AG08396 (cell line): ENCODE measurements at places on chromosomes 5 and 9.
A peak's percentile ranks its signal among the peaks of the same experiment; 100 is the strongest.

DNA sequence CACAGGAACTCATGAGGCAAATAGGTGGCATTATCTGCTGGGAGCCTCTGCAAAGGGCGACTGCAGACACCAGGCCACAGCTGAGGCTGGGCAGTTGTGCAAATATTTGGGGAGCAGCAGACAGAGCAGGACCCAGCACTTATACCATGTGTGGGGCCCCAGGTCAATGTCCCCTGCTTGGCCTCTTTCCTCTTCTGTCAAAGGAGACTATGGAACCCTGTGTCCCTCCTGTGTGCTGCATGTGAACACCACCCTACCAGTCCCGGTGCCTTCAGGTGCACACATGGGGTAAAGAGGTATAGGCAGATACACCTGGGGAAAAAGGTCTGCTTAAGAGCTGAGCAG is 50.8 kb downstream of the ROR2 start:
- no peak for DNase-seq

DNA sequence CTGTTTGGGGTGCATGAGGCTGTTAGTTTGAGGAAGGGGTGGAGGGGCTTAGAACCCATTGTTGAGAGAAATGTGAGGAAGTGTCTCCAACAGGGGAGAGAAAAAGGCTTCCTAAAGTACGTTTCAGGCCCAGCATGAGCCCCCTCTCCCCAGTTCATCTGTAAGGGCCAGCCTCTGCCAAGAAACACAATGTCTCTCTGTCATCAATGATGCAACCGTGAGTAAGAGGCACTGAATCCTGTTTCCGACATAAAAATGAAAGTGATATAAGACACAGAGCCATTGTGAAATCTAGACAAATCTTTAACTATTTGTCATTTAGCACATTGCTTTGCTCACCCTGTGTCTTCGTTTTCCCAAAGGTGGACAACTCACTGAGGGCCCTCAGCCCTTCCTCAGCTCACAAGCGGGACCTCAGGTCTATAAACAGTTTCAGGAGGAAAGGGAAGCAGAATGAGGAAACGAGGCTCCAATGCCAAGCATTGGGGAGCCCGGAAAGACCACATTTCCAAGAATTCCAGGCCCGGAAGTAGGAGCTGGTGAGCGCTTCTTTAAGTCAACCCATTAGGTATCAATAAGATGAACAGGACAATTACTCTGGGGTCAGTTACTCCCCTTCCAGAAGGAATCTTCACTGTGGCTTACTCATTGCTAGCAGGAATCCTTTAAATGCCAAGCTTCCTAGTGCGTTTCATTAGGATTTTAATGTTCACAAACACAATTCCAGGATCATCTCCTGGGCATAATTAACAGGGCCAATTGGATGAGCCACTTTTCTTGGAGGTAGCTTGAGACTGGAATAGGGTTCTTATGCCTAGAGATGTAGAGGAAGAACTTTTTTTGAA is 59.0 kb upstream of the KLF4 start:
- peak; percentile 73 for DNase-seq

DNA sequence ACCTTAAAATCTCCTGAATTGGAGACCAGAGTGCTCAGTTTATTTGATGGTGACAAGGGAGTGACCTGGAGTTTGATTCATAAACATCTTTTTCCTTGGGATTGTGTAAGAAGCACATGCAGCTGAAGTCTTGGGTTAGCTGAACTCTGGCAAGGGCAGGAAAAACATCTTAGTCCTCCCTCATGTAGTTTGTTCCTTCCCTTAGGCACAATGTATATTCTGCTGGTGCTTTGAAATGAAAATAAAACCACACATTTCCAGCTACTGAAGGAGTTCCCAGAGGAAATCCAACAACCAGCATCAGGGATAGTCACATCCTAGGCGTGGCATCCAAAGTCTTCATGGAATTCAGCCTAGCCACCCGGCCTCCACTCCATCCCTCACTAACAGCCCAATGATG is 95.2 kb upstream of the PAPPA start:
- DNase-seq: no peak

DNA sequence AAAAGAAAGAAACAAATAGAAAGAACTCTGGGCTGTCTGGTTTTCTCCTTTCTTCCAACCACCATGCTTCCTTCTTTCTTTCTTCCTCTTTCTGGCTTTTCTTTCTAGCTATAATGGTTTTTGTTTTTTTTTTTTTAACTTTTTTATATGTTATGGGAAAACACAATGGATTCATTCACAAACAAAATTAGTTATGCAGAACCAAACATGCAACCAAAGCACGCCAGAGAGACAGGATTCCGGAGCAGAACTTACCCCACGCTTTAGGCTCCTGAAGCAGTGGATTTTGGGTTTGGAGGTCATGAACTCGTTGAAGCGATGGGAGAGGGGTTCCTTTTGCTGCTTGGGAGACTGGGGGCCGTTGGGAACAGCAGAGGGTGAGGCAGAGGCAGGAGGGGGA is 88.3 kb downstream of the USP20 start:
- DNase-seq: no peak

GRCh38 chr9:504921-505740 is 290.5 kb downstream of the DOCK8 start:
- peak; percentile 17 for DNase-seq

- DNase-seq: no peak
Observed at GRCh38 chr9:94675008-94675881, 35.9 kb upstream of the FBP1 start.

DNA sequence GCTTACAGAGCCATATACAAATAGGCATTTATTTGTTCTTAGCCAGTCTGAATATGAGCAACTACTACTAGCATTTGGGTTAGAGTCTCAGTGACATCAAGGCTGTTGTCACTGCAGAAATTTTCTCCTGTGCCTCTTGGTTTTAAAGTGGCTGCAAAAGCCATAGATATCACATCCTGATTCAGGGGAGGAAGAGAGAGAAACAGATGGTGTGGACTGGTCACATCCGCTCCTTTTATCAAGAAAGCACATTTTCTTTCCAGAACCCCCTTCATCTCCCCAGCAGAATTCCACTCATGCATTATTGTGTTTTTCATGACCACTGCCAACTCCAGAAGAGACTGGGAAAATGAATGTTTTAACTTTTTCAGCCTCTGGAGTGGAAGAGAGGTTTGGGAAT is 69.8 kb downstream of the PTTG1 start:
- no peak for DNase-seq

DNA sequence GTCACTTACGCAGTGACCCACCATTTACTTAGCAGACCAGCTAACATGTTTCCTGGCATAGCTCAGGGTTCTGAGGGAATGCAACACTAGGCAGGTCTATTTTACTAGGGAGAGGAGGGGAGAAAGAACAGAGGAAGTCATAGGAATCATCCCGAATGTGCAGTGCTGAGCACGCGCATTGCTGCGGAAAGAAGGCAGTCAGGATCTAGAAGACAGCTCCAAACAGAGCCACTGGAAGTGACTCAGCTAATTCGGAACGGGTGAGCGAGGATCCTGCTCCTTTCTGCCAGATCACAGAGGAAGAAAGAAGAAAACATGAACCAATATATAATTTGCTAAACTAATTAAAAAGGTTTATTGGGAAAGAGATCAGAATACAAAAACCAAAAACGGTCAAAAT is 339.8 kb downstream of the EFNA5 start:
- no peak for DNase-seq

DNA sequence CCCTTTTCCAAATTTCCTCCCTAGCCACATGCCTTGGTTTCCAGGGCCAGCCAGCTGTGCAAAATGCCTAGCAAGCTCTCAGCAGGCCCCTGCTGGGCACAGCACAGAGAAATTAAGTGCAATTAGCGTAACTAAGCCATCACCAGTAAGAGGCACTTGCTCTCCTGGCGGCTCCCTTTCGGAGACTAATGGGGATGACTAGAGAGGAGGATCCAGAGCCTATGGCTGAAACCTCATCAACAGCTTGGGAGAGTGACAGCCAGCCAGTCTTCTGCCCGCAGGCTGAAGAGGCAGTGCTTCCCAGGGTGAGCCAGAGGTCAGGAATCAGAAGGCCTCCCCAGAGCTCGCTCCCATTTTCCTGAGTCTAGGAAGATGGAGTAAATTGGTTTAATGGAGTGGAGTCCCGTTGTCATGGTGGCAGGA is 108.4 kb downstream of the KCNIP1 start:
- DNase-seq: no peak

DNA sequence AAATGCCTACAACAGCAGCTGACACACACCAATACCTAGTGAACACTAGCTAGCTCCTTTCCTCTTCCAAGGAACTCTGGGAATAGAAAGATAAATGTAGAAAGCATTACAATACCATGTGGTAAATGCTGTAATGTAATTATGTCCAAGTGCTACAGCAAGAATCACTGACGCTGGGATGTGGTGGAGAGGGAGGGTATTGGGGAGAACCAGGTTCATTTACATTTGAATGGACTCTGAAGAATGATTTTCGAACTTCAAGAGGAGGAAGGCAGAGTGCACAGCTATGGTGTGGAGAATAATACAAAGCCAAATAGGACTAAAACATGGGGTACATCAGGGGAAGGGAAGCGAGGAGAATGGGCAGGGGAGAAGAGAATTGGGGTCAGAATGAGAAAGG is 158.0 kb downstream of the CDK5RAP2 start:
- DNase-seq: no peak

DNA sequence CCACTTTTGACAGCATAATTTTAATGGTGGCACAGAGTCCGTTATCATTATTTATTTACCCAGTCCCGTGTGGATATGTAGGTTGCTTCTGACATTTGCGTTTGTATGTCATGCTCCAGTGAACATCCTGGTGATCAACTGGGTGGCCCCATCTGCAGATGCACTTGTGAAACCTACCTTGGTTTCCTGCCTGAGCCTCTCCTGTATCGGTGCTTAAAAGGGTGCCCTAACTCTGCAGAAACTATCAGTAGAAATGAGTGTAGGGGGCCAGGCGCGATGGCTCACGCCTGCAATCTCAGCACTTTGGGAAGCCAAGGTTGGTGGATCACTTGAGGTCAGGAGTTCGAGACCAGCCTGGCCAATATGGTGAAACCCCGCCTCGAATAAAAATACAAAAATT is 92.1 kb upstream of the IER5L start:
- no peak for DNase-seq

DNA sequence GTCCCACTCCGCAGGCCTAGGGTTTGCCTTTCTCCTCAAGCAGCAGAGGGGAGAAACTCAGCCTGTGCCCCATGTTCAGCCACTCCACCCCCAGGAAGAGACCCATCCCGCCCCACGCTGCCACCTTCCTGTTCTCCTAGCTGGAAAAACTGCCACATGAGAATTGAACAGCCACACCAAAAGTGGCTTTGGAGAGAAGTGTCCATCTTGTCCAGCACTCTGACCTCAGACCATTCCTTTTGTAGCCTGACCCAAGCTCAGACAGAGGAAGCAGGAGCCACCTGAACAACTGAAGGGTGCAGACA is 8.3 kb upstream of the SLC25A48 start:
- DNase-seq: no peak

GRCh38 chr5:17132444-17133083 is 84.9 kb upstream of the BASP1 start:
- DNase-seq: peak; percentile 69

- DNase-seq: no peak
Observed at GRCh38 chr5:142544071-142544753, 141.7 kb downstream of the FGF1 start.

DNA sequence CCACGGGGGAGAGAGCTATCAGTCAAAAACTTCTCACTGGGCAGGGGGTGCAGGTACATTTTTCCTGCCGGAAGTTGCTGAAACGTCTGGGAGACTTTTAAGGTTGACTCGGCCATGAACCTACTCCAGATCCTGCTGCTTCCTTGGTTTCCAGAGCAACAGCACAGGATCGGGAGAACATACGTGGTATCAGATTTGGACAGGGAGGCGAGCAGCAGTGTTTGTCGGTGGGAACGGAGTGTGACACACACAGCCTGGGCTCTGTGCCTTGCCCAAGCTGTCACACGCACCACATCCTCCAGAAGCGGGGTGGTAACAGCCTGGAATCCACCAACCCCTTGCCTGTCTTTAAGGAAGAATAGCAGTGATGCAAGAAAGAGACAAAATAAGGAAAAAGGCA is 276.5 kb downstream of the SLIT3 start:
- DNase-seq: no peak

DNA sequence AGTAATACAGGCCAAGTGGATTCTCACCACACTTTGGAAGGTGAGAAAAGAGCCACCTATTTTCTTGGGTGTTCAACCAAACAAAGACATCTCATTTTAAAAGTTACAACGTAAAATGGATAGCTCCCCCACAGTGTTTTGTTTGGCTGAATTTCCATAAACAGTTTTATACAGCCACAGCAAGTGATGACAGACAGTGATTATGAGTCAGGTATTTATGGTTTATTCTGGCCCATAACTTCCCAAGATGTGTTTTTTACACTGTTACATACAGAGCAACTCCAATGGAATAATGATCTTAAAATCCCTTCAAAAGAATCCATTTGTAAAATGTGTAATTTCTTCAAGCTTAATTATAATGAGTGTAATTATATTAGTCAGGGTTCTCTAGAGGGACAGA is 421.3 kb downstream of the TLE1 start:
- DNase-seq: peak; percentile 6

GRCh38 chr9:109011231-109011671 is 2.0 kb downstream of the CTNNAL1 start:
- no peak for DNase-seq

DNA sequence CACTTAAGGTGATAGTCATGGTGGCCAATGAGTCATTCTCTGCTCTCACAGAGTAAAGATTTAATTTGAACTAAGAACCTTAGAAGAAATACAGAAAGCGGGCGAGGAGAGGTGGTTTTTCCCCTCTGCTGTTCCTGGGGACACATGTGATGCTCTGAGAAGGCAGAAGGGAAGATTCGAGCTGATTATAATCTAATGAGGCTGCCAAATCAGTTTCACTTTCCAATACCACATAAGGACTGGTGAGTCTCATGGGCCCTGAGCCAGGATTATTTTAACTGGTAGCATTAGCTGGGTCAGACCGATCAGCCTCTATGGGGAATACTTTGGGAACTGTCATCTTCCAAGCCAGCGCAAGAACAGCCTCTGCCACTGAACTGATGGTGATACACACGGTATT is 116.5 kb downstream of the SLC1A3 start:
- no peak for DNase-seq

- no peak for DNase-seq
Observed at GRCh38 chr5:1445313-1445688, at the start of gene SLC6A3. TSS of gene SLC6A3 (minus strand) at chr5:1445440. CDS start at chr5:1443197, 2,243 bp downstream.

DNA sequence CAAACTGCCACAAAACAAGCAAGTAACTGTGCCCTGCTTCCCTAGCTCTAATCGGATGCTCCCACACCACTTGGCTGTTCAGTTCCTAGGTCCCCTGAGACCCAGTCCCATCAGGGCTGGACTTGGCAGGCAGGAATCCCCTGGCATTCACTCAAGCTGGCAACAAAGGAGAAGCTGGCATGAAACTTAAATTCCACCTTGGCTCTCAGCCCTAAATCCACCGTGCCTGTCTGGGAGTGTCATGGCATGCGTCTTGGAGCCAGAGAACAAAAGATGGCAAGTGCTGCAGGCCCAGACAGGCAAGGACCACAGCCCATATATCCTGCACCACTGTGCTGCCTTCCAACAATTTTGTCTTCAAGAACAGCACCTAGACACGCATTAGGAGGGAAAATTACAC is 38.2 kb downstream of the ETF1 start:
- no peak for DNase-seq
